ENCODE measurements at places on chromosomes 6 and 20. TPM values are rescaled to one million over a fixed set of nuclear protein-coding genes. Genes with fewer than 3 reads are reported as not detected.

DNA sequence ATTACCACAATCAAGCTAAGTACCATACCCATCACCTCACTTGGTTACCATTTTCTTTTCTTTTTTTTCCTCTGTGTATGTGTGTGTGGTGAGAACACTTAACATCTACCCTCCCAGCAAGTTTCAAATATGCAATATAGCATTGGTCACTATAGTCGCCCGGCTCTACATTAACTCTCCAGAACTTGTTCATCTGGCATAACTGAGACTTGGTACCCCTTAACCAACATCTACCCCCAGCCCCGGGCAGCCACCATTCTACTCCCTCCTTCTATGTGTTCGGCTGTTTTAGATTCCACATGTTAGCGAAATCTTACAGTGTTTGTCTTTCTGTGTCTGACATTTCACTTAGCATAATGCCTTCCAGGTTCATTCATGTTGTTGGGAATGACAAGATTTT, 89.0 kb upstream of the TOP1 start:
- no peak for DNase-seq

- no peak for DNase-seq
Measured at GRCh38 chr6:118367314-118367713, 180.8 kb upstream of the PLN start.

GRCh38 chr6:163786995-163787671, 372.6 kb downstream of the QKI start:
- no peak for DNase-seq

The KIF13A gene
- polyA plus RNA-seq, result 17.1 TPM

The MYCT1 gene
- 13.6 TPM for polyA plus RNA-seq
